EH (cell line): ENCODE measurements at places on chromosomes 7 and 10.
A peak's percentile ranks its signal among the peaks of the same experiment; 100 is the strongest.

- no peak for DNase-seq
These were observed 109.9 kb upstream of the JAZF1 start for GRCh38 chr7:28290496-28290895.

DNA sequence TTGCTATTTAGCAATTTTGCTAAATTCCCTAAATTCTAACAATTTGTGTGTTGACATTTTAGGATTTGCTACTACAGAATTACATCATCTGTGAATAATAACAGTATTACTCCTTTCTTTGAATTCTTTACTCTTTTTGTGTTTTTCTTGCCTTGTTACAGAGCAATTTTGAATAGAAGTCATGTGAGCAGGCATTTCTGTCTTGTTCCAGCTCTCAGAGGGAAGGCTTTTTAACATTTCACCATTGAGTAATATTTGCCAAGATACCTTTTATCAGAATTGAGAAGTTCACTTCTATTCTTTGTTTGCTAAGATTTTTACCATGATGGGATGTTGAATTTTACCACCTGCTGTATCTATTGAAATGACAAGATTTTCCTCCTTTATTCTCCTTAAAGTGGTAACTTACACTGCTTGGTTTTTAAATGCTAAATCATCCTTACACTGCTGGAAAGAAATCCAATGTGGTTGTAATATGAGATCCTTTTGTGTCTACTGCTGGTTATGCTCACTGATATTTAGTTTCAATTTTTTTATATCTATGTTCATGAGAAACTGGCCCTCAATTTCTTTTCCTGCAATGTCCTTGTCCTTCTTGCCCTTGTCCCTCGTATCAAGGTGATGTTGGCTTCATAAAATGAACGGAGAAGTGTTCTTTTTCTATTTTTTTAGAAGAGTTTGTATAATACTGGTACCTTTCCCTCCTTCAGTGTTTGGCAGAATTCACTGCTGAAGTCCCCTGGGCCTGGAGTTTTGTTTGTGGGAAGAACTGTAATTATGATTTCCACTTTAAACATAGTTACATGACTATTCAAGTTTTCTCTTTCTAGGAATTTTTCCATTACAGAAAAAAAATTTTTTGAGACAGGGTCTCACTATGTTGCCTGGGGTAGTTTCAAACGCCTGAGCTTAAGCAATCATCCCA lies 50.3 kb upstream of the ATP6V0A4 start:
- no peak for DNase-seq

GRCh38 chr7:136009488-136010079 lies 32.4 kb upstream of the MTPN start:
- peak; percentile 60 for DNase-seq

GRCh38 chr7:37186753-37187152 lies 261.9 kb downstream of the ELMO1 start:
- no peak for DNase-seq

DNA sequence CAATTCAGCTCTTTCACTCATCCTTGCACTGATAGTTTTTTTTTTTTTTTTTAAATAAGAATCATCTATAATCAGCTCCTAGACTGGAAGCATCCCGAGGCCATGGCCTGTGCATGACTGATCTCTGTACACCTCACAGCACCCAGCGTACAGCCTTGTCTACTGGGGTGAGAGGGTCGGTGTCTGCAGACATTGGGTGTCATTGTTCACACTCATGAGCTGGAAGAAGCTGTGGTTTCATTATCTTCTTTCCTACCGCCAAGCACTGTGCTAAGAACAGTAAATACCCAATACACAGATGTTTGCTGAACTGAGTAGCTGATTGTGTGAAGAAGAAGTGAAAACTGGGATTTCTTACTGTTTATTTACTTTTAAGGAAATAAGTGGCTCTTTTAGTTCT lies 123.6 kb downstream of the CLEC2L start:
- no peak for DNase-seq

DNA sequence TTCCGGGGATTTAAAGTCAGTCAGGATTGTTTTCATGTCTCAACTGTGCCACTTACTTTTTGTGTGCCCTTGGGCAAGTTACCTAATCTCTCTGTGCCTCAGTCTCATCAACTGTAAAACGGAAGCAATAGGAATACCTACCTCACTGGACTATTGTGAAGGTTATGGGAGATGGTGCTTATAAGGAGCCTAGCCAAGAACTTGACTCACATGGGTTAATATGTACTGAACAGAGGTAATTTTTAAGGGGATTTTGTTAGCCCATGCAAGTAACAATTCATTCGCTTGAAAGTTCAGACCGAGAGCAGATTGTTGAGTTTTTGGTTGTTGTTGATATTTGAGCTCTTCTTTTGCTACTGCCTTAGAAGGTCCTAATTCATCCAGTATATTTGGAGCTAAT lies 202.9 kb downstream of the ZNF365 start:
- DNase-seq: no peak

DNA sequence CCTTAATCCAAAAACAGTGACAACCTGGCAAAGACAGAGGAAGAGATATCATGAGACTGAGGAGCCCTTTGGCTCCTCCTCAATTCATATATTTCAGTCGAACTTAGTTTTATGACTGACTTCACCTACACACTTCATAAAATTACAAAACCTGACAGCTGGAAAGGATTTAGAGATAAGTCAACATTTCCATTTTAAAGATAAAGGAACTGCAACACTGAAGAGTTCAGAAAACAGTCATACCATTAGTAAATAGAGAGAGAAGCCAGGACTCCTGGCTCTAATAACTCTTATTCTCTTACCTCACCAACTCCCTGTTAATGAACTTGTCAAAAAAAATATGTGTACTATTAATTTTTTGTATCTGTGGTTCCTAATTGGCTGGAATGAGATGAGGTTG lies 141.0 kb upstream of the COL1A2 start:
- DNase-seq: no peak

- DNase-seq: no peak
These were observed 60.0 kb downstream of the ICA1 start for GRCh38 chr7:8201846-8202441.

DNA sequence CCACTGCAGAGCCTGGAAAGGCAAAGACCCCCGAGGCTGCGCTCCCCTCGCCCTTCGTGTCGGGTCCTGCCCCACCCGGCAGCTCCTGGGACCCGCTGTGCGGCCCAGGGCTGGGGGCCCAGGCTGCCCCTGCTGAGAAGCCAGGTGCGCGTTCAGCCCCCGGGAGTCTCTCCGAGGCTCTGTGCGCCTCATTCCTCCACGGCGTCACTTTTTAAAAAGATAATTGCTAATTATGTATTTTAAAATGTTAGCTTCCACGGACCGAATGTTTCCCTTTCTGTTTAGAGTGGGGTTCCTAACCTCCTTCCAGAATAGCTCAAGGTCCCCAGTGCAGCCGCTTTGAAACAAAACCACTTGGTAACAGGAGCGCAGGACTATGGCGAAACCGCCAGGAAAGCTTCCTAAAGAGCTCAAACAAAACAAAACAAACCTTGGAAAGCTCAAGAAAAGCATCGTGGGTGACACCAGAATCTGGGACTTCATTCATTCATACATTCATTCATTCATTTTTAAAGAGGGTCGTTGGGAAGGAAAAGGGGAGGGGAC lies 45.6 kb downstream of the PDIA4 start:
- peak; percentile 44 for DNase-seq
